ENCODE measurements at places on chromosomes 5 and 9.
A peak's percentile ranks its signal among the peaks of the same experiment; 100 is the strongest.

DNA sequence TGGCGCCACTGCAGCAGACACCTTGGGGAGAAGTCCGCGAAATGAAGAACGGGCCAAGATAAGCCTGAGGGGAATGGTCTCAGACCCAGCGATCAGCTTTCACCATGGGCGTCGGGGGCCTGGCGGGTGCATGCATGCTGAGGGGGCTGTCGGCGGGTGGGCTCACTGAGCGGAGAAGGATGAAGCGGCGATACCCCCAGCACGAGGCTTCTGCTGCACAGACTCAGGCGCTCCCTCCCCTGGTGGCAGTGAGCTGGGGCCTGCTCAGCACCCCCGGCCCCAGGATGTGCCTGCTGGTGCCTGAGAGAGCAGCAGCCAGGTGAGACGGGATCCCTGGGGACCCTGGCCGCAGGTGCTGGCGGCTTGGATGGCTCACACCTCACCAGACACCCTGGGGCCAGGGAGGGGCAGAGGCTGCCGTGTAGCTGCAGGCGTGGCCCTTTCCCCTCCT is 31.2 kb downstream of the CEP72 start:
- H3K4me1 ChIP-seq: no peaks in the 10 kb centered on the region
- H3K4me3 ChIP-seq: no peak overlapping the region
- no peak overlapping the region for H3K27ac ChIP-seq
- no peaks in the 10 kb centered on the region for H3K27me3 ChIP-seq
- H3K36me3 ChIP-seq: peaks cover 63% of the 10 kb centered on the region

DNA sequence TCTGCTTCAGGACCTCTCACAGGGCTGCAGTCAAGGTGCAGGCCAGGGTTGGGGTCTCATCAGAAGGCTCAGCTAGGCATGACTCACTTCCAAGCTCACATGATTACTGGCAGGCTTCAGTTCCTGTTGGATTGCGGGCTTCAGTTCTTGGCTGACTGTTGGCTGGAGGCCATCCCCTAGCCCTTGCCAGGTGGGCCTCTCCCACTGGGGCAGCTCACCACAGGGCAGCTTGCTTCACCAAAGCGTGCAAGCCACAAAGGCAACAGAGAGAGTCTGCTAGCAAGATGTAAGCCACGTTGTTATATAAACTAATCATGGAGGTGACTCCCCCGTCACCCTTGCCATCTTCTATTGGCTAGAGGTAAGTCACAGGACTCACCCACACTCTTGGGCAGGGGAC is 14.4 kb downstream of the CPLX2 start:
- no peak overlapping the region for H3K4me3 ChIP-seq
- DNase-seq: no peak
- no peak overlapping the region for H3K27ac ChIP-seq
- H3K4me1 ChIP-seq: no peaks in the 10 kb centered on the region
- peaks cover 8% of the 10 kb centered on the region for H3K36me3 ChIP-seq

- H3K27ac ChIP-seq: peak overlapping the region; percentile 19
- H3K4me3 ChIP-seq: peak overlapping the region; percentile 3
- no peaks in the 10 kb centered on the region for H3K27me3 ChIP-seq
- no peaks in the 10 kb centered on the region for H3K4me1 ChIP-seq
- H3K36me3 ChIP-seq: peaks cover 16% of the 10 kb centered on the region
These were observed 50.1 kb downstream of the ST8SIA4 start for GRCh38 chr5:100852988-100853449.

DNA sequence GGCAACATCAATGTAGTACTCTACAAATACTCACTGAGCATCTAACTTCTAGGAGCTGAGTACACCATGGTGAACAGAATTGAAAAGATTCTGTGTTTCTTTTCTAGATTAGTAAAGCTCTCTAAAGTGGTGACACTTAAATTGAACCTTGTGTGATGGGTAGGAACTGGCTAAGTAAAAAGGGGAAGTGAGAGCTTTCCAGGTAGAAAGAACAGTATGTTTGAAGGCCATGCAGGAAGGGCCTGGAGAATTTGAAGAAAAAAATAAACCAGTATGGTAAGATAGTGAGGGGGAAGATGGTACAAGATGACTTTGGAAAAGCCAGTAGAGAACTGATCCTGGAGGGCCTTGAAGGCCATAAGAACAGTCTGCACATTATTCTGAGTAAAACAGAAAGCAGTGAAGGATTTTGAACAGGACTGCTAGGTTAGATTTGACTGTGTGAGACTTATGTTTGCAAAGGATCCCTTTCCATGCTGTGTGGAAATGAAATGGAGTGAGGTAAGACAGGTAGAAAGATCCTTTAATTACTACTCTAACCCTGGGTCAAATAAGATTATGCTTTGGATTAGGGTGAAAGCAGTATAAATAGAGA is 46.7 kb upstream of the UBQLN1 start:
- peaks cover 3% of the 10 kb centered on the region for H3K36me3 ChIP-seq
- no peak overlapping the region for H3K27ac ChIP-seq
- no peak for DNase-seq
- no peaks in the 10 kb centered on the region for H3K4me1 ChIP-seq
- no peak overlapping the region for H3K4me3 ChIP-seq
- H3K27me3 ChIP-seq: no peaks in the 10 kb centered on the region

GRCh38 chr9:33202552-33203201 is 35.5 kb upstream of the B4GALT1 start:
- H3K4me3 ChIP-seq: no peak overlapping the region
- no peaks in the 10 kb centered on the region for H3K27me3 ChIP-seq
- no peak for DNase-seq
- H3K27ac ChIP-seq: no peak overlapping the region
- no peaks in the 10 kb centered on the region for H3K36me3 ChIP-seq

DNA sequence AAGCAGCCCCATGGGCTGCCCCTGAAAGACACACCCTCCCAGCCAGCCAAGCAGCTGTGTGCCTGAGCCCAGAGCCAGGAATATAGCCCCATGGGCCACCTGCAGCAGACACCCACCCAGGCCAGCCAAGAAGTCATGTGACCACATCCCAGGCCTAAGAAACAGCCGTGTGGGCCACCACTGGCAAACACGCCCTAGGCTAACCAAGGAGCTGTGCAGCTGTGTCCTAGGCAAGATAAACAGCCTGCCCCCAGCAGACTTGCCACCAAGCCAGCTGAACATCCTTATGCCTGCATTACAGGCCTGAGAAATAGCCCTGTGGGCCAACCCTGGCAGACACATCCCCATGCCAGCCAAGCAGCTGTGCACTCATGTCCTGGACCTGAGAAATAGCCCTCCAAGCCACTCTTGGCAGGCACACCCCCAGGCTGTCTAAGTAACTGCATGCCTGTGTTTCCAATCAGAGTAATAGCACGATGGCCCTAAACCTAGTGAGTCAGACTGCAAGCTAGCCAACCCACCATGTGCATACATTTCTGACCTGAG is 143.0 kb downstream of the ADAMTS6 start:
- H3K27me3 ChIP-seq: no peaks in the 10 kb centered on the region
- H3K36me3 ChIP-seq: no peaks in the 10 kb centered on the region
- DNase-seq: no peak

DNA sequence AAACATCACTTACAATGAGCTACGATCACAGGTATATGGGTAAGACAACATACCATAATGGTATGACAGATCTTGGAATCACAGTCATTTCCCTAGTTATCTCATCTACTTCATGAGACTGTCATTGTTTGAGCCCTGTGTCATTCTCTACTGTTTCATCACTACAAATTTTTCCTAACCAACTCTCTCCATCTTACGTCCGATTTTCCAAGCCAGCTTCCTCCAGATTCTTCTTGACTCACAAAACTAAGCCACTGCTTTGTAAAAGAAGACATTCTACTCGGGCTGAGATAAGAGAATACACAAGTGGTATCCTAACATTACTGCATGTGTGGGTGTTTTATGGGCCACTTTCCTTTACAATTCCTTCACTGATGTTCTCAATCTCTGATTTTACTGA is 49.6 kb downstream of the SERINC5 start:
- H3K27me3 ChIP-seq: no peaks in the 10 kb centered on the region
- peak overlapping the region; percentile 48 for H3K27ac ChIP-seq
- peaks cover 36% of the 10 kb centered on the region for H3K36me3 ChIP-seq
- DNase-seq: no peak
- H3K4me3 ChIP-seq: no peak overlapping the region

DNA sequence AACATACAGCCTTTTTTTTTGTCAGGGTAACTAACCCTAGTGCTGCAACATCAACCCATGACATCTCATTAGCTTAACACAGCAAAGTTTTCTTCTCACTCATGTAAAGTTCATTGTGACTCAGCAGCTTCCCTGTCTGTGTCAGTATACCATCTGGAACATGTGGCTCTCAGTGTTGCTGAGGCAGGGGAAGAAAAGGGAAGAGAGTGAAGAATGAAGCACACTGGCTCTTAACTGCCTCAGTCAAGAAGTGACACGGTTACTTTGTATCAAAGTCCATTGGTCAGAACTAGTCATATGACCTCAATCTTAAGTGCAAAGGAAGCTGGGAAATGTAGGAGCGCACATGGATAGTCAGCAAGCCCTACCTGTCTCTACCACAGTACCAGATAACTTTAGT is 185.0 kb upstream of the ELL2 start:
- no peaks in the 10 kb centered on the region for H3K4me1 ChIP-seq
- no peaks in the 10 kb centered on the region for H3K27me3 ChIP-seq
- no peaks in the 10 kb centered on the region for H3K36me3 ChIP-seq
- H3K27ac ChIP-seq: no peak overlapping the region
- no peak for DNase-seq

GRCh38 chr5:150143350-150144245 is 12.0 kb downstream of the PDGFRB start:
- H3K36me3 ChIP-seq: no peaks in the 10 kb centered on the region
- no peak for DNase-seq
- no peak overlapping the region for H3K27ac ChIP-seq
- no peaks in the 10 kb centered on the region for H3K27me3 ChIP-seq

GRCh38 chr9:137631345-137632229 is 12.8 kb downstream of the EHMT1 start:
- H3K4me3 ChIP-seq: no peak overlapping the region
- peaks cover 4% of the 10 kb centered on the region for H3K36me3 ChIP-seq
- no peak overlapping the region for H3K27ac ChIP-seq
- H3K27me3 ChIP-seq: no peaks in the 10 kb centered on the region
- H3K4me1 ChIP-seq: peaks cover 60% of the 10 kb centered on the region

GRCh38 chr5:170541146-170541769 is 37.4 kb downstream of the KCNIP1 start:
- no peaks in the 10 kb centered on the region for H3K4me1 ChIP-seq
- peaks cover 4% of the 10 kb centered on the region for H3K27me3 ChIP-seq

- H3K4me1 ChIP-seq: peaks cover 5% of the 10 kb centered on the region
- no peaks in the 10 kb centered on the region for H3K27me3 ChIP-seq
- DNase-seq: no peak
- H3K27ac ChIP-seq: no peak overlapping the region
These were observed 5.7 kb downstream of the WDR41 start for GRCh38 chr5:77486344-77486962.

DNA sequence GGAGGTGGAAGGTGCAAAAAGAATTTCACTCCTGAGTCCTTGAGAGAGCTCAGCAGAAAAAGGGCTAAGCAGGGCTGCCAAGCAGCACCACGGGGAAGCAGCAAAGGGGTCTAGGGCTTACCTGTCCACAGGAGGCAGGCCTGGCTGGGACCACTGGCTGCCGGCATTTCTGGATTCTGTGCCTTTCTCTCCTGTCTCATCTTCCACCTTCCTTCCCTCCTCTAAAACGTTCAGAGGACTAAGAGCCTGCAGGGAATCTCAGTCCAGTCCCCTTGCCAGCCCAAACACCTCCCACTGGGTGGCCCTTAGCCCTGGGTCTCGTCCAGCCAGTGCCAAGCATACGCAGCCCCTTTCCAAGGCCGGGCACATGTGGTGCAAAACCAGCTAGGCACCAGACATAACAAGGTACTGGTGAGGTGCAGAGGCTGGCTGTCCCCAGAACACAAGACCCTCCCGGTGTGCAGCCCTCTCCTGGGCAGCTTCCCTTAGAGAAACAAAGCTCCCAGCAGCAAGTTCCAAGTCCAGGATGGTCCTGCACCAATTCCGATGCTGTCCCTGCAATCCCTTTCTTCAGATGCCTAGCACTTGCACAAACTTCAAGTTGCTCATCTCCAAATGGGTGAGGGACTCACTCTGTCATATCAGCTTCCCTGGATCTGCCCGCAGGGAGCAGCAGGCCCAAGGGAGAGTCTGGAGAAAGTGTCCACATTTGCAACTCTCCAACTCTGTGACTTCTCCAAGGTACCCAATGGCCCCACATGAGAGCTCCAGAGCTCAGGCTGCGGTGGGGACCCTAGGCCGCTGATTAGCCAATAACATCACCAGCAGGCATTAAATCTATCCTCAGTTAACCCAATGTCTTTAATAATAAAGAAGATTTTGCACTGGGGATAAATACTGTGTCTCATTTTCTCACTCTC is 126.3 kb downstream of the C5orf15 start:
- H3K27ac ChIP-seq: no peak overlapping the region
- H3K36me3 ChIP-seq: no peaks in the 10 kb centered on the region
- H3K4me1 ChIP-seq: no peaks in the 10 kb centered on the region
- peaks cover 5% of the 10 kb centered on the region for H3K27me3 ChIP-seq
- DNase-seq: no peak
- H3K4me3 ChIP-seq: no peak overlapping the region

- no peaks in the 10 kb centered on the region for H3K36me3 ChIP-seq
- DNase-seq: no peak
- no peak overlapping the region for H3K4me3 ChIP-seq
- no peaks in the 10 kb centered on the region for H3K27me3 ChIP-seq
These were observed 92.0 kb downstream of the PLCXD3 start for GRCh38 chr5:41418220-41419031.

DNA sequence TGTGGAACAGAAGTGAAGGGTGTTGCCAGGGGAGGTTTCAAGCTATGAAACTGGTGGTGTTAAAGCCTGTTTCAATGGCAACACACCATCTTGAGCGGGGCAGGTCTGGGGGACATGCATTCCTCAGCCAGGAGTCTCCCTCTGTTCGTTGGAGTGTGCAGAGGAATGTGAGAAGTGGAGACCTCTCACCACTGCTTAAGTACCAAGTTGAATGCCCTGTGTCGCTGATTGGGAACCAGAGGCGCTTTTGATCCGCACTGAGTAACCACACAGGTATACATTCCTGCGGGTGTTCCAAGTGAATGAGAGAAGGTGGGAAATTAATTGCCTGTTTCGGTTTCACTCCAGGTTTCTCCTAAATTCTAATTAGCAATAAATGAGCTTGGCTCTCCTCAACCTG is 99.4 kb downstream of the LIX1 start:
- H3K27me3 ChIP-seq: no peaks in the 10 kb centered on the region
- DNase-seq: no peak
- no peaks in the 10 kb centered on the region for H3K4me1 ChIP-seq
- H3K4me3 ChIP-seq: no peak overlapping the region
- no peaks in the 10 kb centered on the region for H3K36me3 ChIP-seq

GRCh38 chr5:171770153-171770552 is 15.5 kb upstream of the SMIM23 start:
- peaks cover 2% of the 10 kb centered on the region for H3K27me3 ChIP-seq
- no peak for DNase-seq
- no peak overlapping the region for H3K4me3 ChIP-seq
- no peaks in the 10 kb centered on the region for H3K4me1 ChIP-seq
- H3K27ac ChIP-seq: no peak overlapping the region

DNA sequence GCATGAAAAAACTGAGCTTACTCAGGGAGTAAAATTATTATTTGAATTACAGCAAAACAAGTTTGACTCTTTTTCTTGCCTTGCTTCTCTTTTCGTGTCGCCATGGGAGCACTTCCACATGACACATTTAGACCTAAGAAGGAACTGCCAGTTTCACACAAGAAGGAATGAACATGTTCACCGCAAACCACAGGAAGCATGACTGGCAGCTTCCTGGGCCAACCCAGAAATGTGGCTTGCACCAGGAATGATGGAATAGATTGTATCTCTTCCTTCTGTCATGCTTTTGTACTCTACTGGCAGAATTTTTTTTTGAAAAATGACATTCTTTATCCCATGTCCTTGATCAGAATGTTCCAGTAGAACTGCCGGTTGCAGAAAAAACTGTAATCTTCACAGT is 32.9 kb upstream of the MAN2A1 start:
- no peak overlapping the region for H3K4me3 ChIP-seq
- H3K27ac ChIP-seq: no peak overlapping the region
- peak; percentile 5 for DNase-seq
